HCT116 (cell line): ENCODE measurements at places on chromosomes 5 and 9.

DNA sequence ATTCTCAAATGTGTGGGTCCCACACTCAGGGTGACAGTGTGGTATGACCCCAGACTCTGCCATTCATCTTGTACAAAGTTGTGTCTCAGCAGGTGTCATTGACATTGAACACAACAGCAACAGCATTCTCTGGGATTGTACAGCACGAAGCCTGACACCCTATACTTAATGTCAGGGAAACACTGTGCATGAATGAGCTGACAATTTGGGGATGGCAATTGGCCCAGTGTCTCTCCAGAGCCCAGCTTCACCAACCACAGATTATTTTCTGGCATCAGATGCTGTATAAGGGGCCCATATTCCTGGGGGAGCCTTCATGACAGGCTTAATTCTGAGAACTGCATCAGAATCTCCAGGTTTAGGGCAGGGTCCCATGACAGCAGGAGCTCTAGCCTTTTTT lies 143.2 kb downstream of the GCNT1 start:
- no peak for DNase-seq

DNA sequence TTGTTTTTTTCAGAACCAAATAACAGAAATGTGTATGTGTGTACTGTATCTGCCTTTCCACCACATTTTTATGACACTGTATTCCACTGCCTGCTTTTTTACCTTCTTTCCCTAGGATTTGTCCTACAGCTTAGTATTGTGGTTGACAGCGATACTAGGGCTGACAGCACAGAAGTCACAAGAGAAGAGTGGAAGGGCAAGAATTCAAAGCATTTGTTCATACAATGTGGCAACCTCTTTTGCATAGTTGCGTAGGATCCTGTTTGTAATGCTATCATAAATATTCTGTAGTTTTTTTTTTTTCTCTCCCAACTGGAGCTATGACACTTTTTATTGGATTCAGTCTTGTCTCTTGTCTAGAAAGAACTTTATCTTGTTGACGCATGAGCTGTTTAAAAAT lies 5.6 kb upstream of the BNIP1 start:
- DNase-seq = no peak

DNA sequence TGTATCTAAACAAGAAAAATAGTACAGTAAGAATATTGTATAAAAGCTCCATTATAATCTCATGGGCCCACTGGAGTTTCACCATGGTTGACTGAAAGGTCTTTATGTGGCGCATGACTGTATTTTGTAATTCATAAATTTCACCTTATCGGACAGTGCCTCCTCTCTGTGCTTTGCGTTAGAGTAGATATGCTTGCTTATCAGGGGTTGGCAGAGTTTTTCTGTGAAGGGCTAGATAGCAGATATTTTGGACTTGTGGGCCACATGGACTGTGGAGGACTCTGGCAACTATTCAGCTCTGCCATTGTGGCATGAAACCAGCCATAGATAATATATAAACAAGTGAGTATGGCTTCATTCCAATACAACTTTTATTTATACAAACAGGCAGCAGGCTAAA lies 23.2 kb downstream of the GAPVD1 start:
- DNase-seq = no peak

GRCh38 chr5:168262042-168262743 lies 29.3 kb upstream of the WWC1 start:
- DNase-seq = no peak

DNA sequence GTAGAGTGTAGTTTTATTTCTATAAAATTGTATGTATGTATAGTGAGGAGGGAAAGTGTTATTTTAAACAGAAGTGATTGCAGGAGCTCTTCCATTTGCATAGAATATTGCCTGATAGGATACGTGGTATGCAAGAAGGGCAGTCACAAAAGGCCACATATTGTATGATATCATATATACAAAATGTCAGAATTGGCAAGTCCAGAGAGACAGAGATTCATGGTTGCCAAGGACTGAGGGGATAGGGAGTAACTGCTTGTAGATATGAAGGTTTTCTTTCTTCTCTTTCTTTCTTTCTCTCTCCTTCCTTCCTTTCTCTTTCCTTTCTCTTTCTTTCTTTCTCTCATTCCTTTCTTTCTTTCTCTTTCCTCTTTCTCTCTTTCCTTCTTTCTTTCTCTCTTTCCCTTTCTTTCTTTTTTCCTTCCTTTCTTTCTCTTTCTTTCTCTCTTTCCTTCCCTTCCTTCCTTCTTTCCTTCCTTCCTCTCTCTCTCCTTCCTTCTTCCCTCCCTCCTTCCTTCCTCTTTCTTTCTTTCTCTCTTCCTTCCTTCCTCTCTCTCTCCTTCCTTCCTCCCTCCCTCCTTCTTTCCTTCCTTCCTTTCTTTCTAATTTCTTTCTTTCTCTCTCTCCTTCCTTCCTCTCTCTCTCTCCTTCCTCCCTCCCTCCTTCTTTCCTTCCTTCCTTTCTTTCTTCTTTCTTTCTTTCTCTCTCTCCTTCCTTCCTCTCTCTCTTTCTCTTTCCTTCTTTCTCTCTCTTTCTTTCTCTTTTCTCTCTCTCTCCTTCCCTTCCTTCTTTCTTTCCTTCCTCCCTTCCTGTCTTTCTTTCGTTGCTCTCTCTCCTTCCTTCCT lies 24.5 kb upstream of the WDR38 start:
- no peak for DNase-seq

DNA sequence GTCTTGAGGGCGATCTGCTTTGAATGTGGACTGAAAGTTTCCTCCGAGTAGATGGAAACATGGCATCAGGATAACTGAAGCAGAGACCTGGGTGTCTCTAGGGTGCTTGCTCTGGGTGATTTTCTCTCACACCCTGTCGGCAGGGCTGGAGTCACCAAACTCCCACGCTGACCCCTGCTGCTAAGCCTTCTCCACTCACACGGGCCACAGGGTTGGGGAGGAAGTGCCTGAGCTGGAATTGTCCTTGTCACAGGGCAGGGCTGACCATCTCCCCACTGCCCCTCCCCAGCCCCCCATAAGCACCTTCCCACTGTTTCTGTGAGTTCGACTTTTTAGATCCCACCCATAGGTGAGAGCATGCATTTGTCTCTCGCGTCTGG lies 212.9 kb downstream of the FANCC start:
- no peak for DNase-seq

DNA sequence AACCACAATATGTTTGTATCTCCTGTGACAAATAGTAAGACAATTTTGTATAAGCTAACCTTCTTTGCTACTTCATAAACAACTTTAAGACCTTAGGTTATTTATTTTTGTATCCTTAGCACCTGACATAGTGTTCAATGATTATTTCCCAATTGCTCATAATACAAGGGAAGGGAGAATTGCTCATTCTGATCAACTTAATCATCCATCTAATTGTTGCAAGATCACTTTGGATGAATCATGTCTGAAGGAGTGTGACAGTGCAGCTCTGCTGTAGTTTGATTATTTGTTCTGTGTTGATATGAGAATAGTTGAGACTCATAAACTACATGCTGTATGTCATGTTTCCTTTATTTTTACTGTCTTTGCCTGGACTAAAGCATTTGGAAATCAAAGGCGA lies 721.3 kb upstream of the SEMA6A start:
- DNase-seq = no peak

- no peak for DNase-seq
These were observed 113.5 kb downstream of the FEM1C start for GRCh38 chr5:115431116-115431515.

- no peak for DNase-seq
These were observed 136.1 kb downstream of the RXRA start for GRCh38 chr9:134462318-134462717.

- no peak for DNase-seq
These were observed 1.5 kb downstream of the TLN1 start for GRCh38 chr9:35730486-35730854.

- no peak for DNase-seq
These were observed 42.2 kb upstream of the PDE8B start for GRCh38 chr5:77168161-77168878.

DNA sequence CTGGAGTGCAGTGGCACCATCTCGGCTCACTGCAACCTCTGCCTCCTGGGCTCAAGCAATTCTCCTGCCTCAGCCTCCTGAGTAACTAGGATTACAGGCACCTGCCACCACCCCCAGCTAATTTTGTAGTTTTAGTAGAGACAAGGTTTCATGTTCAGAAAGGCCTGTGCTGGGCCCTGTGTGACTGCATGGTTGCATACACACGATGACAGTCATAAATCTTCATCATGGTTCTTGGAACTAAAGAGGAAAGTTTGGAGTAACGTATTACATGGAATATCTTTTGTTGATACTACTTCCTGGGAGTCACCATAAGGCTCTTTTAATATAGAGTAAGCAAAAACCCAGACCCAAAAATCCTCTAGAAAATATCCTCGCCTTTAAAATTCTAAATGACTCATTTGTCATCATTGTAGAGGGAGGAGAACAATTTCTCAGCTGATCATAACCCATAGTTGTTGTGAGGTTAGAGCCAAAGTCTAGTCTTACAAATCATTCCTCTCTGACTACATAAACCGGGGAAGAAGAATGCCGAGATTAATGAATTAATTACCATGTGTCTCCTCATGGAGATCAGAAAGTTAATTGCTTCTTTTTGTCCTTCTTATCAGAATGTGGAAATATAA lies 47.0 kb downstream of the KLF9 start:
- DNase-seq = no peak

DNA sequence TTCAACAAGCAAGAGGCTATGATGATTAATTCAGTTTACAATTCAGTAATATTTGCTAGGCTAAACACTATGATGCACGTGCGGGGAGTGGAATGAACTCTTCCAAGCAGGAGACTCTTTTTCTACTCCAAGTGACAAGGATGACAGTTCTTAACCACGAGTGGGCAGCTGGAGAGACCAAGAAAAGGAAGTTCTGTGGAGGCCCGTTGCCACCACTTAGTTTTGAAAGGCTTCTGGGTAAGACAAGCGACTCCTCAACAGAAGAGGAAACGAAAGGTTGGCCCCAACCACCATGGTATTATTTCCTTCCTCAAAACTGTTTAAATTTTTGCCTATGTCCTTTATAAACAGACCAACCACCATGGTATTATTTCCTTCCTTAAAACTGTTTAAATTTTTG lies 2.8 kb downstream of the DCAF12 start:
- DNase-seq = no peak

GRCh38 chr9:27766073-27766835 lies 193.0 kb upstream of the C9orf72 start:
- DNase-seq = no peak

DNA sequence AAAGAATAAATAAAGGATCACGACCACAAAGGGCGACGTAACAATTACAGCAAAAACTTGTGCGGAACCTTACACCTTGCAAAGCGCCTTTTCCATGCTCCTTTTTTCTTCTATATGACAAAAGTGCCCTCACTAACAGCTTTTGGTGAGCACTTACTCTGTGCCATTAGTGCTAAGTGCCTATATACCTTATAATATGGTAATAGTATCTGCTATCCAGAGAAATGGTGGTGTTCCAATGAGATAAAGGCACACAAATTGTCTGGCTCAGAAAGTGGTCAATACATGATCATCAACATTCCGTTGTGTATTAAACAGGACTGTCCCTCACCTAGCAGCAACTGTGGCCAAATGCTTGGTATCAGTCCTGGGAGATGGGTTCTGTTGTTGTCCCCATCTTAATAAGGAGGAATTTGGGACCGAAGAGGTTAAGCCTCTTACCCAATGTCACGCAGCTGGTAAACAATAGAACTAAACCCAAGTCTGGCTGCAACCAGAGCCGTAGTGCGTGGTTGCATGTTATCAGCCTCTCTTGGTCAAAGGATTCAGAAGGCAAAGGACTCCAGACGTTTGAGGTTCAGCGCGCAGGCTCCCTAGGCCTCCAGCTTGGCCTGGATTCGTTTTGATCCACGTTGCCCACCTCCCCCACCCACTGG lies 564 bp upstream of the TOR2A start:
- DNase-seq = no peak

DNA sequence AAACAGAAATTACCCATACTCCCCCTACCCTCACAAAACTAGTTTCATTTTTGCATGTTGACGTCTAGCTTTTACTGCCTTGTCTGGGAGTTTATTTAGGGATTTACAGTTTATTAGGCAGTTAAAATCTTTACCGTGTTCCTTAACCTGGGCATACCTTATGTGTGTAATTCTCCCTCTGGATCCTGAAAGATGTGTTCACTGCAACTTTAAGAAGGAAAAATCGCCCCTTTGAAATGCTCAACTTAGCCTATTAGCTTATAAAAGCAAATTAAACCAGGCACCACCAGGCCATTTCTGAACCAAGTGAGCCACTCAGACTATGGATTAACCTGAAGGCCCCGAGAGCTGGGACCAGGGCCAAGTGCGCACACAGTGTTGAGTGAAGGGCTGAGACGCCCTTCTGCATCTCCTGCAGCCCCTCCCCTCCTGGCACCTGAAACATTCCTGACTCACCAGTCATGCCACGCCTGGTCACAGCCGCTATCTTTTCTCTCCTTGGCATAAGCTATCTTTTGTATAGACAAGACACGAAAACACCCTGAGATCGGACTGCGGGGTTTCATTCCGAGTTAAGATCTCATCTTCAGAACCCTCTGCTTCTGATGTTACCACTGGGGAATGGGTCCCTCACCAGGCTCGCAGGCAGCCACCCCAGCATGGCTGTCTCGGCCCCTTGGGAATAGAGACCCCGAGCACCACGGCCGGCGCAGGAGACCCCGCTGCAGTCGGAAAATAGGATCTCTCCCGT lies 111.9 kb downstream of the ROR2 start:
- DNase-seq = peak; percentile 63
